Breast epithelium (tissue), 4 donors: ENCODE measurements at places on chromosomes 11 and 22.

DNA sequence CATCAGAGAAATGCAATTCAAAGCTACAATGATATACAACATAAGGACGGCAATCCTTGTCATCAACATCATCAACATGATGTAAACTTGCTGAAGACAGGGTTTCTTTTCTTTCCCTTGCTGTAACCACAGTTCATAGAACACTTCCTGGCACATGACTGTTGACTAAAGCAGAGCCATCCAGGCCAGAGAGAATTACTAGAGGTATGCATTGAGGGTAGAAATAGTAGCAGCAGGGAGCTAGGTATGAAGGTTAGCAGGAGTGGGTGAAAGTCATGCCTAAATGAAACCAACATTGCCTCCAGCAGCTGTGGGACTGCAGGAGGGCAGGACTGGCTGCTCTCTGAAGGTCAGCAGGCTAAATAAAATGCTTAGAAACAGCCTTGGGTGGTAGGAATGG, 103.7 kb downstream of the LRRC32 start:
- DNase-seq, result no peak

GRCh38 chr11:7904917-7905316, 26.2 kb downstream of the OR10A6 start:
- DNase-seq, result no peak

- DNase-seq, result no peak
Measured at GRCh38 chr22:20150381-20151275, at the start of gene CCDC188. Gene CCDC188 (minus strand): TSS chr22:20151055. CDS start chr22:20150986, 69 bp downstream.

DNA sequence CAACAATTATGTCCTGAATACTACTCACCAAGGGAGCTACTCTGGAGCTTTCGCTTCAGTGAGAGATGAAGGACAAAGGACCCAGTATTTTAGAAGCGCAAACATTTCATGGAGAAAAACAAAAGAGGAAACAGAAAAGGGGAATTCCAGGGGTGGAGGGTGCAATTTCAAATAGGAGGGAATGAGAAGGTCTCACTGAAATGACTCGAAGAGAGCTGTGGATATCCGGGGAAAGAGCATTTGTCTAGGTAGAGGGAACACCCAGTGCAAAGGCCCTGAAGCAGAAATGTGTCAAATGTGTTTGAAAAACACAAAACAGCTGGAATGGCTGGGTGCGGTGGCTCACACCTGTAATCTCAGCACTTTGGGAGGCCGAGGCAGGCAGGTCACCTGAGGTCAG, 2.4 kb downstream of the RPS19BP1 start:
- no peak for DNase-seq
